ENCODE measurements at places on chromosomes 6 and 20.
A peak's percentile ranks its signal among the peaks of the same experiment; 100 is the strongest.

DNA sequence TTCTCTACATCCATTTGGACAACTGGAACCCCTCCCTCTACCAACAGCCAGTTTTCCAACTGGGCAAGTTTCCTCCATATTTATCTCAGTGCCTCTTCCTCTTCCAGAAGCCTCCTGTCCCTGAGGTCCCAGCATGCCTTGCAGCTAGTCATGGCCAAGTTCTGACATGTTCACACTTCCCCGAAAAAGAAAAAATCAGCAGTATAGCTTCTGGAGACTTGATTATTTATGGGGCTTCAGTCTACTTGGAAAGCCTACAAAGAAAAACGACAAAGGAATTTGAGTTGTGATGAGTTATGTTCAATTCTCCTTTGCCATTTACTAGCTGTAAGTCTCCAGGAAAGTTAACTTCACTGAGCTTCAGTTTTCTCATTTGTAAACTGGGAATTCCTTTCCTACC is 406.5 kb downstream of the MAFB start:
- no peak for DNase-seq

DNA sequence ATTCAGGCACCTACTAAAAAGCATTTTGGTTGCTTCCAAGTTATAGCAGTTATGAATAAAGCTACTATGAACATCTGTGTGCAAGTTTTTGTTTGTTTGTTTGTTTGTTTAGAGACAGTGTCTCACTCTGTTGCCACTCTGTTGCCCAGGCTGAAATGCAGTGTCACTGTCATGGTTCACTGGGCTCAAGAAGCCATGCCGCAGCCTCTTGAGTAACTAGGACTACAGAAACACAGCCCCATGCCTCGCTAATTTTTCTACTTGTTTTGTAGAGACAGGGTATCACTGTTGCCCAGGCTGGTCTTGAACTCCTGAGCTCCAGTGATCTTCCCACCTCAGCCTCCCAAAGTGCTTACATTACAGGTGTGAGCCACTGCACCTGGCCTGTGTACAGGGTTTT is 795.9 kb downstream of the EPHA7 start:
- no peak for DNase-seq

- no peak for DNase-seq
Observed at GRCh38 chr20:35698298-35699126, 640 bp downstream of the NFS1 start.

DNA sequence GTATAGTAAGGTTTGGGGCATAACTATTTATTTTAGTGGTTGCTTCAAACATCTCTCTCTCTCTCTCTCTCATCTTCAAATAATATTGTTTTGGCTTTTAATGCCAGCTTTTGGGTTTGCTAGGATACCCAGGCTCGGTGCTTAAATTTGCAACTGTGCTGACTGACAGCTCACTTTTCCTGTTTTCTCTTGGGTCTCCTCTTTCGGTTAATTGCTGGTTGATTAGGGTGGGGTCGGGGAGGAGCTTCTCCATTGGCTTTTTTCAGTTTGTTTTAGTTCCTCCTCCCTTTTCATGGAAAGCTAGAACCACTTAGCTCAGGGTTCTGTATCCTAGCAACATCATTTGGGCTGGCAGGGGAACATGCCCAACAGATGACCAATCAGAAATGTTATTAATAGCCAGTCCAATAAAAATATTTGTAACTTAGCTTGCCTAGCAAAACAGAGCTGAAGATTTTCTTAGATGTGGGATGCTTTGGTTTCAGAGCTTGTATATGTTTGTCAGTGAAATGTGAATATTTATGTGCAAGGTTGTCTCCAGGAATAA is 11.3 kb downstream of the TFAP2B start:
- no peak for DNase-seq

GRCh38 chr6:86686496-86686895 is 250.8 kb upstream of the HTR1E start:
- no peak for DNase-seq

DNA sequence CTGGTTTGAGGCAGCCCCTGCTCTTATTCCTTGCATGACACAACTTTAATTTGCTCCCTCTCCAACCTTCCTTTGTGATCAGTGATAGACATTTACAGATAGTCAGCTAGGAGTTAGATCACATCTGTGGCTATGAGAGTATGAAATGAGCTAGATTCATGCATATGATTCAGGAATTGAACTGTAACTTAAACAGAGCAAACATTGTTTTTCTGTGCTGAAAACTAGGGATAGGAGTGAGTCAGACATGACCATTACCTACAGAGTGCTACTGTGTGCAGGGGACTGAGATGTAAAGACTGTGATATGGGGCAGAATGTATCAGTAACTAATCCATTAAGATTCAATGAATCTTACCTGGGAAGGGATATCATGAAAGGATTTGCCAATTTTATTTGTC is 279.4 kb upstream of the SPTLC3 start:
- no peak for DNase-seq

- DNase-seq, result peak; percentile 65
Observed at GRCh38 chr6:26017632-26017966, 55.0 kb downstream of the TRIM38 start.

GRCh38 chr6:24448828-24449525 is 40.4 kb downstream of the GPLD1 start:
- DNase-seq, result no peak

GRCh38 chr6:119084784-119085183 is 6.3 kb upstream of the FAM184A start:
- DNase-seq, result no peak

DNA sequence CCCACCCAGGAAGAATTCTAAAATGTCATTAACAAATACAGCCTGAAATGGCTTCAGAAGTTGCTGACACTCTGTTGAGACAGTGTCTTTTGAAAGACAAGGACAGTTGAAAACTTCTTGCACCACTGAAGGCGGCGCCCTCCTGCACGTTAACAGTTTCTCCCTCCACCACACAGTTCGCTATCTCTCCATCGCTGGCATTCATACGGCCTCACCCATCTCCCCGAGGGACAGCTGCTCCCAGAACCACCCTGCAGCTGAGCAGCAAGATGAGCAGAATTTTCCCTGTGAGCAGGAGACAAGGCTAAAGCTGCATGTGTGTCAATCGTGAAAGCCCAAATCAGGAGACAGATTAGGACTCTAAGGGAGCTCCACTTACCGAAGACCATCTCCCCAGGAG is 113.3 kb downstream of the LY86 start:
- DNase-seq, result no peak

- no peak for DNase-seq
Observed at GRCh38 chr20:39839399-39840119, 849.5 kb downstream of the MAFB start.

GRCh38 chr6:70666706-70667105 is 977 bp upstream of the SMAP1 start:
- no peak for DNase-seq

- no peak for DNase-seq
Observed at GRCh38 chr6:21665392-21666200, 72.0 kb downstream of the SOX4 start.

DNA sequence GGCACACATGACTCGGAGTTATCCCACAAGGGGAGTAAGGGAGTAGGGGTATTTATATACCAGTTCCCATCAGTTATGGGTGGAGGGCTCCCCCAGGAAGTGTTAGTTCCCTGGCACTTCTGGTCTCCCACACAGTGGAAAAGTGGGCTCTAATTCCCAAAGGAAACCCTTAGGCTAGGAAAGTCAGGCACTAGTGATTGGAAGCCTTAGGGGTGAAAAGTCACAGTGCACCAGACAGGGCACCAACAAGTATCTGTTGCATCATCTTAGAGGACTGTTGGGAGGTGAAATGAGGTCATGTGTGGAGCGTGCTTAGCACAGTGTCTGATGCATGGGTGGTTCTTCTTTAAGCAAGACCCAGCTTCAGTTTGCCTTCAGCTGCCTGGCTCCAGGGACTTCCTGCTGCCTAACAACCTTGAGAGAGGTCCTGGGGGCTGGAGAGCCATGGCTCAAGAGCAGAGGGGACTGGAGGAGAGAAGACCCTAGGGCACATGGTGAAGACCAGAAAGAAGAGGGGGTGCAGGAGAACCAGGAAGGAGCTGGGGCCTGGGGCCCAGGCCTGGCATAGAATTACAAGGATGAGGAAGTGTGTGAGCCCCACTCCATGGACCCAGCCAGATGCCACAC is 7.5 kb upstream of the FOXP4 start:
- DNase-seq, result no peak

DNA sequence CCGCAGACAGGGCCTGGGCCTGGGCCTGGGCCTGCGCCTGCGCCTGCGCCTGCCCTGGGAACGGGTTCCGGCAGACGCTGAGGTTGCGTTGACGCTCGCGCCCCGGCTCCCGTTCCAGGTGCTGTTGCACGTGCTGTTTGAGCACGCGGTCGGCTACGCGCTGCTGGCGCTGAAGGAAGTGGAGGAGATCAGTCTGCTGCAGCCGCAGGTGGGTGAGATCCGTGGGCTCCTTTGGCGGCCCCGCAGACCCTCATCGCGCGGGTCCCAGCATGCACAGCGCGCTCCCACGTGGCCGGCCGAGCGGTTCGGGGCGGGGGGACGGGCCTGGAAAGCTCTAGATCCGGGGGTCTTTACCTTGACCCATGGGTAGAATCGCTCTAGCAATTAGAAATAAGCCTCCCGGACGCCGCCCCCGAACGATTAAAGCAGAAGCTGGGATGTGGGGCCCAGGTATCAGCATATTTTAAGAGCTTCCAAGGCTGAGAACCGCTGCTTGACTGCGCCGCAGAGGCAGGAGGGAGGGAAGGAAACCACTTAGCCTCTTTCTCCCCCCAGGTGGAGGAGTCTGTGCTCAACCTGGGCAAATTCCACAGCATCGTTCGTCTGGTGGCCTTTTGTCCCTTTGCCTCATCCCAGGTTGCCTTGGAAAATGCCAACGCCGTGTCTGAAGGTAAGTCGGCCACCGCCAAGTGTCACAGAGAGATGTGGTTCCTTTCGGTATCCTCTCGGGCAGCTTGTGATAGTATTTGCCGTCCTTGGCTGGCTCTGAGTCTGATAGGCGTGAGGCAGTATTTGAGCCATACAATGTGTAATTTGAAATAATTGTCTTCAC is 508 bp downstream of the NOP56 start:
- DNase-seq, result peak; percentile 60

DNA sequence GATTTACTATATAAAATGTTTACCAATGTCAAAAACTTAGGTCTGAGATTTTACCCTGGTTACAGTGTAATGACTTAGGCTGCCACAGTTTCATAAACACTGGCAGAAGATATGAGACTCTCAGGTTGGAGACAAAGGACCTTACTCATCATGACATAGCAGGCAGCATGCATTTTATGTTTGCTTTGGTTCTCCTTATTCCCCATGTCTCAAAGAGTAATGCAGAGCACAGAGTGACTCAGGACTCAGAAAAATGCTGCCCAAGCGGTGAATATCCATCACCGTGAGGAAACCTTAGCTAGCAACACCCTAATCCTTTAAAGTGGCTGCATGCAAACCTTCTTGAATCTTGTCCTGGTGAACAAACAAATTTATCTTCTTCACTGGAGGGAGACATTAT is 112.1 kb upstream of the EYS start:
- DNase-seq, result no peak

GRCh38 chr20:45823949-45824835 is 2.9 kb downstream of the TNNC2 start:
- peak; percentile 44 for DNase-seq

GRCh38 chr6:70657706-70658105 is 10.0 kb upstream of the SMAP1 start:
- no peak for DNase-seq

- no peak for DNase-seq
Observed at GRCh38 chr20:46581391-46581790, 30.9 kb upstream of the OCSTAMP start.

- no peak for DNase-seq
Observed at GRCh38 chr6:41050536-41050935, 2.5 kb upstream of the APOBEC2 start.

GRCh38 chr6:111674883-111675282 is 69.2 kb upstream of the TRAF3IP2 start:
- DNase-seq, result no peak

DNA sequence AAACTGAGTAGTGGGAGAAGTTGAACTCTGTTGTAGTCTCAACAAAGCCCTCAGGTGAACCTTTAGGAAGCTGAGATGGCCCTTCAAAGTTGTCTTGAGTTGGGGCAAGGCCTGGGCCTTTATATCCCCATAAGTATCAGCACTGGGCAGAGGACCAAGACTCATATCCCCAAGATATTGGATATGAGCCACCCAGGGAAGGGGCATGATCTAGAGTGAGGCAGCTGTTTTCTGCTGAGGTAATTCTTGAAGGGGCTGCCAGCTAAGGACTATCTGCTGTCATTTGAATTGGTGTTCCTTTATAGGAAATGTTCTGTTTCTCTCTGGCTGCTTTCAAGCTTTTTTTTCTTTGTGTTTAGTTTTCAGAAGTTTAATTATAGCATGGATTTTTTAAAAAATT is 140.7 kb upstream of the FLRT3 start:
- DNase-seq, result no peak

DNA sequence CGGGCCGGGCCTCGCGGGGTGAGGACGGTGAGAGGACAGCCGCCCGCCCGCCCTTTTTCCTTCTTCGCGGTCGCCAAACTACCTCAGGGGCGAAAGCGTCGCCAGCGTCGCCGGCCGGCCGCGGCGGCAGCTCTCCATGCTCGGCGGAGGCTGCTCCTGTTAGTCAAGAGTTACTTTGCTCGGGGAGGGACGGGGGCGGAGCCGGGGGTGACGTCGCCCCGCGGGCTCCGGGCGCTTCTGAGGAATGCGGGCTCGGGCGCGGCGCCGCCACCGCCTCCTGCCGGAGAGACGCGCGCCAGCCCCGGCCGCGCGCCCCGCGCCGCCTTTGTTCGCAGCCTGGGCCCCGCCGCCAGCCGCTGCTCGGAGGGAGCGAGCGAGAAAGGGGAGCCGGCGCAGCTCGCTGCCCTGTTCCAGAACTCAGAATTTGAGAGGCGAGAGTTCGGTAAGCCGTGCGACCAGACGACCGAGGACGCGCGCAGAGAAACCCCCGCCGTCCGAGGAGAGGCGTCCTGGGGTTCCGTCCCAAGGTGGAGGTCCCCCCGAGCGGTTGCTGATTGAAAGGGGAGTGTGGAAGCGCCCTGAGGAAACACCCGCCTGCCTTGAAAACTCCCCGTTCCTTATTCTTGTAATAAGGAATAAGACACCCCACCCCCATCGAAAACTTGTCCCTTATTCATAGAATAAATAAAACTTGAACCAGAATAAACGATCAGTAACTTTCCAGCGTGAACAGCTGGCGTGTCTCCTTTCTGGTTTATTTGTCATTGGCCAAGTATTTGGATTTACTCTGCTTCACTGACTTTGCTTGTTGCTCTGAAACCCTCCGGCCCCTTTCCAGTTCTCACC is at the start of gene PTPRK:
Gene PTPRK, minus strand, starts transcription at position 164 of the 846 bp plus-strand sequence. CDS start 241 bp downstream, outside the sequence.
- DNase-seq, result peak; percentile 91

GRCh38 chr20:17295991-17296390 is 69.2 kb downstream of the PCSK2 start:
- DNase-seq, result no peak

GRCh38 chr20:38831995-38832620 is 26.6 kb downstream of the PPP1R16B start:
- no peak for DNase-seq

- DNase-seq, result no peak
Observed at GRCh38 chr6:17589406-17590096, 10.6 kb upstream of the FAM8A1 start.

- DNase-seq, result no peak
Observed at GRCh38 chr6:140790109-140790508, 1342.6 kb upstream of the GJE1 start.

GRCh38 chr20:49792006-49792405 is 20.6 kb upstream of the SLC9A8 start:
- no peak for DNase-seq

GRCh38 chr6:169957351-169957963 is 206.0 kb downstream of the ERMARD start:
- DNase-seq, result no peak

GRCh38 chr20:11274141-11274594 is 600.4 kb upstream of the JAG1 start:
- DNase-seq, result no peak

Data from naive thymus-derived CD8-positive, alpha-beta T cell (primary cell).